Muscle of arm (tissue), 14 donors: ENCODE measurements at places on chromosomes 7 and 10. TPM values are rescaled to one million over a fixed set of nuclear protein-coding genes. Genes with fewer than 3 reads are reported as not detected.

DNA sequence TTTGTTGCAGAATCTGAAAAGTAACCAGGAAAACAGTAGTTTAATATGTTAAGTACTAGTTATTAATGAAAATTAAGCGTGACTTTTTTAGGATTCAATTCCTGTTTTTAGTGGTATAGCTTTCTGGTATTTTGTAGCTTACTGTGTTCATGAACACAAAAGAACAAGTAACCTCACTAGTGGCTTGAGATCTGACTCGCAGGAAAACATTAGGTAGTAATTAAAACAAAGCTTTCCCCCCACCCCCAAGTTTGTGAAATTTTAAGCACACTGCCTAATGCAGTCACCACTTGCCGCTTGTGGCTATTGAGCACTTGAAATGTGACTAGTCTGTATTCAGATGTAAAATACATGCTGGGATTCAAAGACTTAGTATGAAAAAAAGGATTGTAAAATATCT is 102.5 kb upstream of the RPA3 start:
- DNase-seq = no peak

Gene LIPM
- polyA plus RNA-seq = not detected

Gene ASAH2B
- polyA plus RNA-seq = 4.6 TPM

DNA sequence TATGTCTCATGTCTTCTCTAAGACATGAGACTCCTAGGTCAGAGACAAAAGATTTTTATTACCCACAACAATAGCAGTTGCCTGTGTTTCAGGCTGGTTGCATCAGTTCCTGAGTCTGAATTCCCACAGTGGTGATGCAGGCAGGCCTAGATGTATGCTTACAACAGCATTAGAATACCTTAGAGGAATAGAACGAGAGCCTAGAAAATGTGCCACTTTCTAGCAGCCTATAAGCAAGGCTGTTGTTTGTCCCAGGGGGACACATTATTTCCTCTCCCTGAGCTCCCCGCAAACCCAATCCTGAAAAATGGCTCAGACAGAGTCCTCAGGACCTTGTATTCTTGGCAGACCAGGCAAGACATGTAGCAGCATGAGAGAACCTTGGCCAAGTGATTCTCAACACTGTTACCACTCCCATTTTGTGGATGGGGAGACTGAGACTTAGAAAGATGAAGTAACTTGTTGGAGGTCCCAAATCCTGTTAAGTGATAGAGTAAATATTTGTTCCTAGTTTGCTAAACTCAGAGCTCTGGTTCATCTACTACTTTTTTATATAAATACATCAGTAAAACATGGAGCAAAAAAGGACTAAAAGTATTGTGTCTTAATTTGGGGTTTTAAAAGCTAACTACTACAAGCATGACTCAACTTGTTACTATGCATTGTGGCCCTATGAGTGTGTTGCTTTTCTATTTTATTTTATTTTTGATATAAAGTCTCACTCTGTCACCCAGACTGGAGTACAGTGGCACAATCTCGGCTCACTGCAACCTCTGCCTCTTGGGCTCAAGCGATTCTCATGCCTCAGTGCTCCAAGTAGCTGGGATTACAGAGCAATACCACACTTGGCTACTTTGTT is 14.2 kb downstream of the VTI1A start:
- no peak for DNase-seq

Gene MYOZ1
- 771 TPM for polyA plus RNA-seq

DNA sequence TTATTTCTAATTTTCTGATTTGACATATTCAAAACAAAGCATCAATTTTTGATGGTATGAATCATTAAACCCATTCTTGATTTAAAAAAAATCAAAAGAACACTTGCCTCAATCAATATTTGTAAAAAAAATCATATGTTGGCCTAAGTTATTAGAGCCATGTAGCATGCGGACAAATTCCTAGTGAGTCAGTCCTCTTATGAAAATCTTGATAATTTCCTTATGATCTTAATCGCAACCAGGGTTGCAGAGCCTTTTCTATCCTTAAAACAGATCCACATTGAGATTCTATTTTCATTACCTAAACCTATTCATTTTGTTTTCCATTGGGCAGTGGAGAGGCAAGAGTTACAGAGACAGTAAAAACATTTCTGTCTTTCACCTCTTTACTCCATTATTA is 203.2 kb downstream of the ARL4A start:
- DNase-seq = no peak

DNA sequence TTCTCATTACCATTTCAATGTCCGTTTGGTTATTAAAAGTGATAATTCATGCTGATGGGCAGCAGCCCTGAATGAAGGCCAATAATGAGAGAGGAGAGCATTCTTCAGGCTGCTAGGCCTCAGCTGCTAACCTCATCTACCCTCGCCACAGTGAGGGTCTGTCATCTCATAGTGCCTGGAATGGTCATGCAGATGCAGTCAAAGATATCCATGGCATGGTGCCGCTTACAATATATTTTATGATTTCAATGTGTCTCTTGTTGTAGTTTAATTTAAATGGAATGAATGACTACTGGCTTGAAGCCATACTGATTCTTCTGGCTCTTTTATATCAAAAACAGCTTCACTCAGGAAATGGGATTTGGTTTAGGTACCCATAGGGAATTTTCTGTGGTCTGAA is 126.9 kb downstream of the SLC16A9 start:
- no peak for DNase-seq

Gene R3HCC1L
- polyA plus RNA-seq = not detected

- DNase-seq = no peak
Observed at GRCh38 chr7:87833130-87833529, 43.0 kb downstream of the SLC25A40 start.

GRCh38 chr7:157662981-157663716 is 326.3 kb downstream of the DNAJB6 start:
- peak; percentile 9 for DNase-seq

GRCh38 chr7:140966561-140967233 is 42.0 kb upstream of the BRAF start:
- DNase-seq = no peak

Gene ARMS2
- polyA plus RNA-seq = 0.23 TPM

Gene EPO
- not detected for polyA plus RNA-seq

GRCh38 chr10:33134011-33134751 is 176.2 kb upstream of the ITGB1 start:
- no peak for DNase-seq

Gene PAPSS2
- 8.4 TPM for polyA plus RNA-seq

Gene ATXN7L1
- 7.5 TPM for polyA plus RNA-seq

GRCh38 chr7:54330216-54330800 is 211.9 kb upstream of the VSTM2A start:
- no peak for DNase-seq

Gene PFKP
- polyA plus RNA-seq = not detected

Gene TMEM184A
- 1.2 TPM for polyA plus RNA-seq

- DNase-seq = no peak
Observed at GRCh38 chr10:776772-777171, 87.3 kb upstream of the DIP2C start.

Gene MAT1A
- polyA plus RNA-seq = 0.08 TPM

- no peak for DNase-seq
Observed at GRCh38 chr7:108503112-108504026, 22.6 kb downstream of the PNPLA8 start.

DNA sequence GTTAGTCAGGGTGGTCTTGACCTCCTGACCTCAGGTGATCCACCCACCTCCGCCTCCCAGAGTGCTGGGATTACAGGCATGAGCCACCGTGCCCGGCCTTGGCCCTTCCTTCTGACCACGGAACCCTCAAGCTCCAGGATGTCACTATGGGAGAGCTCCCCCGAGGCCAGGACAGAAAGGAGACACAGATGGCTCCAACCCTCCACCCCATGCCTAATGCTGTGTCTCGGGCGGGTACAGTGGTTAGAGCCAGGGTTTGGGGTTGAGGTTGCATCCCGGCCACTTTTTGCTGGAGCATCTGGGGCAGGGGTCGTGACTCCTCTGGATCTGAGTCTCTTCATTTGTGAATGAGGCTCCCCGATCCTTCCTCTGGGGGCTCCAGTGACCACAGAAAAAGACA is 8.1 kb downstream of the MYL10 start:
- no peak for DNase-seq

Gene DRGX
- polyA plus RNA-seq = not detected

DNA sequence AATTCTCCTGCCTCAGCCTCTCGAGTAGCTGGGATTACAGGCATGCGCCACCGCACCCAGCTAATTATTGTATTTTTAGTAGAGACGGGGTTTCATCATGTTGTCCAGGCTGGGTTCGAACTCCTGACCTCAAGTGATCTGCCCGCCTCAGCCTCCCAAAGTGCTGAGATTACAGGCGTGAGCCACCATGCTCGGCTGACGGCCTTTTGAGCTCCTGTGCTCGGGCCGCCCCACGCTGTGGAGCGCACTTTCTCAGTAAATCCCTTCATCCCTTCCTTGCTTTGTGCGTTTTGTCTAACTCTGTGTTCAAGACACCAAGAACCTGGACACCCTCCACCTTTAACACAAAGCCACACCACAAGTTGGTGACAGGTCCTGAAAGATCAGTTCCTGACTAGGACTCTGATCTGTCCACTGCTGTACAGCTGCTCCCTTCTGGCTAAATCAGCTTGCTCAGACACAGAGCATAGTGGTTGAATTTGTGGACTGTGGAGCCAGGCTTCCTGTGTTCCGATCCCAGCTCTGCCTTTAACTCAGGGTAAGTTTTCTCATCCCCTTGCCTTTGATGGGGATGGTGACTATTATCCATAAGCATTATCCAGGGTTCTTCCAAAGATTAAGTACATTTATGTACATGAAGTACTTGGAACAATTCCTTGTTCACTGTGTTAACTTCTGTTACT is 20.1 kb downstream of the CHST3 start:
- no peak for DNase-seq
